GM19239 (cell line): ENCODE measurements at places on chromosomes 1 and 21.
A peak's percentile ranks its signal among the peaks of the same experiment; 100 is the strongest.

DNA sequence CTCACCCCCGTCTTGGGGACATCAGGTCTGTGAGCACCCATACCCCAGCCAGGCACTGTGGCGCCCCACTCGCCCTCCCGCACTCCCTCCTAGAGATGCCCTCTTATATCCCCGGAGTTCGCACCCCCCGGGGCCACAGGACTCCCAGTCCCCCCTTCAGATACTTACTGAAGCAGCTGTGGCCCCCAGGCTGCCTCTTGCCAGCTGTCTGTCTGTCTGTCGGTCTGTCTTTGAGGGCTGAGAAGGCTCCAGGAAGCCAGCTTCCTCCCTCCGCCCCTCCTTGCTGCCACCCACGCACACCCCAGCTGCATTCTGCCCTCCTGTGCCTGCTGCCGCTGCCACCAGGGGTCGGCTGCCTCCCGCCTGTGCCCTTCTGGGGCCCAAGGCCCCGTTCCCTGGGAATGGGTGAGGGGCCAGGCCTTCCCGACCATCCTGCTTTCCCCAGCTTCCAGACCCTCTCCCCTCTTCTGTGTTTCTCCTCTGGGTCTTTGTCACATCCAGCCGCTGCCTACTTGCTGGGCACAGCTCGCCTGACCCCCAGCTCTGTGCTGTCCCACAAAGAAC, at the start of gene PTPN7:
PTPN7 (minus strand) TSS at position 226 of the 564 bp plus-strand sequence. CDS start 1,200 bp downstream, outside the sequence.
- DNase-seq: peak; percentile 75

- no peak for DNase-seq
Measured at GRCh38 chr21:44836666-44837471, 19.0 kb upstream of the SUMO3 start.

GRCh38 chr1:160373696-160374095, 6.8 kb downstream of the NHLH1 start:
- DNase-seq: no peak

- no peak for DNase-seq
Measured at GRCh38 chr1:101945884-101946283, 50.8 kb downstream of the OLFM3 start.

DNA sequence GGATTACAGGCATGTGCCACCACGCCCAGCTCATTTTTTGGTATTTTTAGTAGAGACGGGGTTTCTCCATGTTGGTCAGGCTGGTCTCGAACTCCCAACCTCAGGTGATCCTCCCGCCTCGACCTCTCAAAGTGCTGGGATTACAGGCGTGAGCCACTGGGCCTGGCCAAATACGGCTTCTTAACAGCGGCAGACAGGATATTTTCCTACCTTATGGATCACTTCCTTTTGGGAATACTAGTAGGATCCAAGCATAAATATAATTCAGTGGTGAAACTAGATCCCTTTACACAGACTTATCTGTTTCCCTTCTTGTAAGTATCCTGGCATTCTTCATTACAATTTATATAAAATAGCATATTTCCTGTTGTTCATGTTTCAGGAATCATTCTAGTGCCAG, 40.9 kb downstream of the WNT4 start:
- DNase-seq: no peak

DNA sequence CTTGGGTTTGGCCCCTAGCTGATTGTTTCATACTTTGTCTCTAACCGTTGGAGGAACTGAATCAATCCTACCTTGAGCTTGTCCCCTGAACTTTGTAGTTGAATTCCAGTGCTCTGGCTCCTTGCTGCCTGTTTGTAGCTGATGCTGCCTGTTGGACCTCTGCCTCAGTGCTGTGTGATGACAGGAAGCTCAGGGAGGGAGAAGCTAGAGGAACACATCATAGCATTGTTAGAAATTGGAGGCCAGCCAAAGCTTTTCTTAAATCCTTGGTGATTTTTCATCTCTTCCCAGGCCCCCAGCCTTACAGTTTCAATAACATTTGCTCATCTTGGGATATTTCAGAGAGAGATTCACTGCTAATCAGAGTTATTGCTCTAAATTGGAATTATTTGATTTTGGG, 34.0 kb downstream of the MACF1 start:
- no peak for DNase-seq

DNA sequence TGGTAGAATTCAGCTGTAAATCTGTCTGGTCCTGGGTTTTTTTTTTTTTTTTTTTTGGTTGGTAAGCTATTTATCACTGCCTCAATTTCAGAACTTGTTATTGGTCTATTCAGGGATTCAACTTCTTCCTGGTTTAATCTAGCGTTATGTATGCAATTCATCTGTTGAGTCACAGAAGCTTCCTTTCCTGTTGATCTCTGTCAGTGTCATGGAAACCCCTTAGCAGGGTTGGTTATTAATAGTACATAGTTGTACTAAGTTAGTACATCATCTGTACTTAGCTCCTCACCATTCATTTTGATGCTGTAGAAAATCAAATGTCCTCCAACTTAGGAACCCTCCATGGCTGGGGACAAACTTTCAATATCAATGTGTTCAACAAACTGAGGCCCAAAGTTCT, 51.0 kb upstream of the BARHL2 start:
- no peak for DNase-seq

GRCh38 chr21:15722591-15723324, 7.0 kb upstream of the USP25 start:
- DNase-seq: no peak

DNA sequence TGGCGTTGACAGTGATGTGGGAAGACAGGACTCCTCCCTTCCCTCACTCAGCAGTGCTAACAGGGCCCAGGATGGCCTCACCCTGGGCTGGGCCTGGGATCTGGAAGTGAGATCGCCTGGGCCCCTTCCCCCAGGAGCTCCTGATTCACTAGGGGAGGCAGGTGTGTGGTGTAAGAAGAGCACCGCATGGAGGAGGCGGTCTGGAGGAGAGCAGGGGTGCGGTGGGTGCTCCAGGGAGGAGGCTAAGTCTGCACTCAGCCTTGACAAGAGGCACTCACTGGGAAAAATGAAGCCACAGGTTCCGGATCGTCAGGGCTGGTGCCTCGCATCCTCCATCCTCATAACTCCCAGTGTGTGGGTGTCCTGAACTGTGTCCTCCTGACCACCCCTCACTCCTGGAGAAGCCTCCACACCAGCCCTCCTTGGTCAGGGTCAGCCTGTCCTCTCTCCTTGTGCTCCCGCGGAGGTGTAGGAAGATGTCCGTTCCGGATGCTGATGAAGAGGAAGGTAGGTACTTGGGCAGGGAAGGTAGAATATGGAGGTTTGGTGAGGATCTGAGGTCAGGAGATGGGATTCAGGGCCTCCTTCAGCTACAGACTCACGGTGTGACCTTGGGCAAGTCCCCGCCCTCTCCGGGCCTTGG, 142.1 kb upstream of the WNT4 start:
- DNase-seq: no peak

DNA sequence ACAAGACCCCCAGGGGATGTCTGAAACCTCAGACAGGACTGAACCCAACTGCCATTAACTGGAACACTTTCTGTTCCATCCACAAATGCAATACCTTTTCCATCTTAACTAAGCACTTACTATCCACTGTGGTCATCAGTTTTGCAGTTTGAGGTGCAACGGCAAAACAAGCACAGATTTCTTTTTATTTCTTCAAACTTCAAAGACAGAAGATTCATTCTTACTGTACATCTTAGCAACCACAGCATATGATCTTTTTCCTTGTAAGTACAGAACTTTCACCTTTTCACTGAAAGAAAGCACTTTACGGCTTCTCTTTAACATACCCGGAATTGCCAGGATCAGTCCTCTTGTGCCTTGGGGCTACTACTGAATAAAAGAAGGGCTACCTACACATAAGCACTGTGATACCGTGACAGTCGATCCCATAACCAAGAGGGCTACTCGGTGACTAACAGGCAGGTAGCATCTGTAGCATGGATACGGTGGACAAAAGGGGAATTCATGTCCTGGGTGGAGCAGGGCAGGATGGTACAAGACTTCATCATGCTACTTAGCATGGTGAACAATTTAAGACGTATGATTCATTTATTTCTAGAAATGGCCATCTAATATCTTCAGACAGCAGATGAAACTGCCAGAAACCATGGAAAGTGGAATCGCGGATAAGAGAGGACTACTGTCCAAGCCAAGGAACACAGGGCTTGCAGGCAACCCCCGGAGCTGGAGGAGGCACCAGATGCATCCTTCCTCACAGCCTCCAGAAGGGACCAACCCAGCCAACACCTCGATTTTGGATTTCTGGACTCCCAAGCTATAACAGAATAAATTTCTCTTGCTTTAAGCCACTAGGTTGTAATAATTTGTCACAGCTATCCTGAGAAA, 18.4 kb downstream of the ERG start:
- no peak for DNase-seq

DNA sequence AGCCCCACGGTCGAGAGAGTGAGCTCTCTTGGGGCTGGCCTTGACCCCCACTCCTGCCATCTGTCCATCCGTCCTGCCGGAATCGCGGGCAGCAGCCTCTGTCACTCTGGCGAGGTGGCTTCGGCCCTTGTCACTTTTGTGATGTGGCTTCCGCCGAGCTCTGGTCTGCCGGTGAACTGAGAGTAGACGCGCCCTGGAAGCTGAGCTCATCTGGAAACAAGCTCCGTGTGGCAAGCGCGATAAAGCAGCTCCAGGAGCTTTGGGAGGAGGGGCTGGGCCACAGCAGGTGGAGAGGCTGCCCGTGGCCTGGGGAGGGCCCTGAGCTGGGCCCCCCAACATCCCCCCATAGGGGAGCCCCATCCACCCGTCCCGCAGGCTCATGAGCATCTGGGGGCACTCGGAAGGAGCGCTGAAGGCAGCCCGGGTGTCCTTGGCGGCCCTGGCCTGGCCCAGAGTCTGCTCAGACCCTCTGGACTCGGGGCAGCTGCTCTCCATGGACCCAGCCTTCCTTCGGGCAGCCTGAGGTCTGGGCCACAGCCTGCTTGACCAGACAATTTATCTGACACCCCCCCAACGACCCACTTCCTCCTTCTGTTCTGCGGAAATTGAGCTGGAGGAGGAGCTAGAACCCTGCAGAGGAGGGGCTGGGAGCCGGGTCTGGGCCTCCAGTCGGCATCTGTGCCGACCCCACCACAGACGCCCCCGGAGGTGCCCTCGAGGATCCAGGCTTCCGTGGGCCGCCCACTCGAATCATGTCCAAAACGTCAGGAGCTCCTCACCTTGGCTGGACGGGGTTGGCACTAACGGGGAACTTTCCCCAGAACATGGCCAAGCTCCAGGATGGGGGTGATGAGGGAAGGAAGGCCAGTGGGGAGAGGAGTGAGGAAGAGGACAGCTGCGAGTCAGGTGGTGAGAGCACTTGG, 59.1 kb downstream of the SLC19A1 start:
- DNase-seq: no peak

DNA sequence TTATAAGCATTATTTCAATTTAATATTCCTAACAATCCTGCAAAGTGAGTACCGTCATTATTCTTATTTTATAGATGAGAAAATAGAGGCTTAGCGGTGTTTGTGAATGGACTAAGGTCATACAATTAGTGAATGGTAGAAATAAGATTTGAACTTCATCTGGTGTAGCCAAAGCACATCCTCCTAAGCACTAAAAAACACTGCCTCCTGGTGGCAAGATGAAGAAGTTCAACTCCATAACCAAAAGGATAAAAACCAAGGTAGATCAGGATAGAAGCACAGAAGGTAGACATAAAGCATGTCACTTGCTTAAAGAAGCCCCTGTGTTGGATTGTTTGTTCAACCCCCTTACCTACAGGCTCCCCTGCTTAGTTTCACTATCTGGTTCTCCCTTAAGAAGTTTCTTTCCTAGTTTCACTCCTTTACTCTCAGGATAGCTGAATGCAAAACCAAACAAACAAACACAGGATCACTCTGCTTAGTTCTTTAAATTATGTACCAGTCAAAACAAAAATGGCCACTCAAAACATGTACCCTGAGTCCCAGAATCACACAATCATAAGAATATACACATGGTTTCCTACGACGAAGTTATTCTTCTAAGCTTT, 12.7 kb upstream of the AIM2 start:
- no peak for DNase-seq

DNA sequence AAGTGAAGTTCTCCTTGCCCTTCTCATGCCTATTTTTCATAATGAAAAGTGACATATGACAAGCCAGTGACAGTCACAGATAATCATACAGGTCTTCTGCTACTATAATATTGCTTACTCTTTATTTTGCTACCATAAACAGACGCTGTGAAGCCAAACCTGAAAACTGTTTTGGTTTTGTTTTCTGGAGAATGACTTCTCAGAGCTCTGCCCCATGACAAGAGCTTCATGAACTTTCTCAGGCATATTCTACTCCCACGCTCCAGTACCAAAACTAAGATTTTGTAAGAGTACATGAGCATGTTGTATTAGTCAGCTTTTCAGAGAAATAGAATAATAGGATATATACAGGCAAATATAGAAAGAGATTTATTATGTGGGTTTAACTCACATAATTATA, 64.3 kb upstream of the VTCN1 start:
- DNase-seq: no peak

GRCh38 chr21:45517249-45518065, 24.8 kb downstream of the SLC19A1 start:
- DNase-seq: no peak

GRCh38 chr1:149884433-149885338, 14.7 kb upstream of the BOLA1 start:
- no peak for DNase-seq

DNA sequence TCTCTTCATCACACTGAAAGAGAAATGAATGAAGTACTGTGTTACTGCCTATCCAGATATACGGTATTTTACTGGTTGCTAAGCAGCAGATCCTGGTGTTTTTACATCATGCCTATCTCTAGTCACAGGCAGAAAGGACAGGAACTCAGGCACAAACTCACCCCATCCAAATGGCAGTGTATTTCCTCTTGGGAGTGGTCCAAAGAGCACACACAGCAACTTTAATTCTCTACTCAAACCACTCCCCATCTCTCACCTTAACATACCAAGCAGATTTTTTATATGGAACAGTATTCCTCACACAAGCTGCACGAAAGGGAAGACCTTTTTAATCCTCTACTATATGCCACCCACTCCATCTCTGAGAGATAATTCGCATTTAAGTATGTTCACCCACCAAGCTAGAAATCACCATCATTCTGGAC, 27.3 kb downstream of the EIF4G3 start:
- DNase-seq: no peak

DNA sequence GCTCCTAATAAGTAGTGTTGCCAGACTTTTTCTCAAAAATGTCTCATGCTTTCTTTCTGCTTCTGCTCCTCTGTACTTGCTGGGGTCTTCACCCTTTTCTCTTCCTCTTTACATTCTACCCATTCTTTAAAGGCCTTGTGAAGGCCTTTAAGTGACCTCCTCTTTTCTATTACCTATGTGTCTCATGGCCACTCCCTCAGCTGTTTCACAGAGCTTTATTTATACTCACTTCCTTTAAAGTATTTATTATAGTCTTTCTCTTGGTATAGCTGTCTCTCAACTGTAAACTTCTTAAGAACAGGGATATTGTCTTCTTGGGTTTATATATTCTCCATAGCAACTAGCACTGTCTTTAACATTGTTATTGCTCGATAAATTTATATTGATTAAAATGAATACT, 792 bp downstream of the GOLPH3L start:
- no peak for DNase-seq
